ENCODE measurements at places on chromosomes 3 and 15.

DNA sequence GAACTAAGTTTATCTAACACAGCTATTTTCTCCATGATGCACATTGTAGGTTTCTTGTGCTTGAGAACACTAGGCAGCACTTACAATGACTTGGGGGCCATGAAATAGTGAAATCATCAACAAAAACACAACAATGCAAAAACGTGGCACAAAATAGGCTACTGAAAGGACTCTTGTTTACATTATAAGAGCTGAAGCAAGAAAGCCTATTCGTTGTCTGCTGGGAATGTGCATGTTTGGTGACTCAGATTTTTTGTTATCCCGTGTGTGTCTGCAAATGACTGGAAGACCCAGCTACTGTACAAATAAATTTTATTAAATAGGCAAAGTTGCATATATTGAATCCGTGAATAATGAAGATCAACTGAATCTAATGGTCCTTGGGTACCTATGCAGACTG, 85.0 kb downstream of the TCF12 start:
- peak; percentile 65 for DNase-seq

DNA sequence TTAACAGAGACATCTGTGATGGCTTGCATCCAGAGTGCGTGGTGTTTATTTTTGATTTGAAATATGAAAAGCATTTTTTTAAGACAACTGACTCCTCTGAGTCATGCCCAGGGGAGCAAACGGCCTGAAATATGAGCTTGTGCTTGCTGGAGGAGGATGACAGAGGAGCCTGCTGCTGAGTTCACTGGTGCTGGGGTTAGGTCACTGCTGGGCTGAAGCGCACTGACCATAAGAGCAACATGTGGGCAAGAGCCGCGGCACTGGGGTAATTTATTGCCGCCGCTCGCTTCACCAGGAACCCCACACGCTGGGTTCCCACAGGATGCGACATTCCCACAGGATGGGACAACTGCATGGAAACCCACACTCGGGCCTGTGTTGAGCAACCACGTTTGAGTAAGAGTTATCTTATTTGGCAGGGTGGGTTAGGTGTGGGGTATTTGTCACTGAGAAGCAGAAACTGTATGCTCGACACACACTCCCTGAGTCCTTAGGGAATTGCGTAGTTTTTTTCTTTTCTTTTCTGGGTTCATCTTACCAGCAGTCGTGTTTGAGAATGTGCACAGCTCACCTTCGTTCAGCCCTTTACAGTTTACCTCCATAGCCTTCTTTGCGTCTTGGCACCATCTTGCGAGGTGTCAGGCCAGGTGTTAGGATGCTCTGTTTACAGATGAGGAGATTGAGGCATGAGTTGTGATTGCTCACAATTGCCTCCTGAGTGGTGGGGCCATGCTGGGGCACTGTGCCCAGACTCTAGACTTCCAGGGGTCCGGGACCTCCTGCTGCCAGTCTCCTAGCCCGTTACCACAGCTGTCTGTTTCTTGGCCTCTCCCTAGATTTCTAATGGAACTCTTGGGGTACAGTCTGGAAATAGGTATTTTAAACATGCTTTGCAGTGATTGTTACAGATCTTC, 60.4 kb downstream of the SMAD3 start:
- peak; percentile 98 for DNase-seq

DNA sequence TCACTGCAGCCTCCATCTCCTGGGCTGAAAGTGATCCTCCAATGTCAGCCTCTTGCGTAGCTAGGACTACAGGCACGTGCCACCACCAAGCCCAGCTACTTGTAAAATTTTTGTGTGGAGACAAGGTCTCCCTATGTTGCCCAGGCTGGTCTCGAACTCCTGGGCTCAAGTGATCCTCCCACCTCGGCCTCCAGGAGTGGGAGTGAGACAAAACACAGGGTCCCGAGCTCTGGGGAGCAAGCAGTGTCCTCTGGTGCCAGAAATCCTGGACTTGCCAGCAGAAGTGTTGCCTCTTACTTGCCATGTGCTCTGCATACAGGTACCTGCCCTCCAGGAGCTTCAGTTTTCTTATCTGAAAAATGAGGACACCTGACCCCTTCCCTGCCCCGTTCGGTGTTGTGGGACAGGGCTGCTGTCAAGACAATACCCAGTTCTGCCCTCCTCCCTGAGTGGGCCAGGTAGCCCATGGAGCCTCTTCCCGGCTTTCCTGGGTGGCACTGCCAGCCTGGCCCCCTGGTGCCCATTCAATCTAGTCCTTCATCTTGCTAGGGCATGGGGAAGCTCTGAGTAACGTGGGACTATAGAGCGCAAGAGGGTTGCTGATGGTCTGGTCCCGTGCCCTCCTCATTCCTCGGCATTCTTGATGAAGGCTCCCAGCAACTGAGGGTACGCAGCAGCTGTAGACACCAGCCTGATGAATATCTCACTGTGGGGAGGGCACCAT, 164.6 kb downstream of the GOLGA6L4 start:
- no peak for DNase-seq

GRCh38 chr15:82977076-82977475, 8.9 kb upstream of the RAMAC start:
- DNase-seq = no peak

GRCh38 chr3:193991666-193992424, 144.1 kb upstream of the HES1 start:
- no peak for DNase-seq

Measured in RPMI7951 (cell line).